ENCODE measurements at places on chromosomes 7 and 10.

DNA sequence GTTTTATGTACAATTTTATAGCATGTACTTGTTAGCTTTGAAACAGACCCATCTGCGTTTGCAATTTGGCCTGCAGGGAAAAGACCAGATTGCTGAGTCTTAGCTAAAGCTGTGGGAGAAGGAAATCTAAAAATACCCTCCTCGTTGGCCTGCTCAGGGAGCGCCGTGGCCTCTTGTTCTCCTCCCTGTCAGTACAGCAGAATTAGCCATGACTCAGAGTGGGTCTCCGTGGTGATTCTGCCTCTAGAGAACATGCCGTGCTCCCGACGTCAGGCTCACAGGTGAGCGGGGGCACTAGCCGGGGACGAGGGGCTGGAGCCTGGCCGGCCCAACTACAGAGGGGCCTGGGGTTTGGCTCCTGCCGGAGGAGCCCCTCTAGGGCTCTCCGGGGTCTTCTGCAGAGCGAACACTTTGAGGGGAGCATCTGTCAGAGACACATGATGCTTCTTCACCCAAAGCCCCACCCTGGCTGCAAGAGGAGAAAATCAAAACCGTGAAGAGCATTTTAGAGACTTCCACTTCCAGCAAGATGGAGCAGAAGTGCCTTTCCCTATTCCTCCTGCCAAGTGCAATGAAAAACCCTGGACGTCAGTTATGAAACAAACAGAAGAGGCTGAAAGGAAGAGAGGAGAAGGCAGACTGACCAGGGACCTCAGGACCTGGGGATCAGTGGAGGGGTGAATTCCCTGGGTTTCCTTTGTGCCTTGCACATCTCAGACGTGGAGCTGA lies 98.9 kb downstream of the LHPP start:
- DNase-seq = no peak

GRCh38 chr10:99621454-99622251 lies 1.4 kb upstream of the SLC25A28 start:
- no peak for DNase-seq

DNA sequence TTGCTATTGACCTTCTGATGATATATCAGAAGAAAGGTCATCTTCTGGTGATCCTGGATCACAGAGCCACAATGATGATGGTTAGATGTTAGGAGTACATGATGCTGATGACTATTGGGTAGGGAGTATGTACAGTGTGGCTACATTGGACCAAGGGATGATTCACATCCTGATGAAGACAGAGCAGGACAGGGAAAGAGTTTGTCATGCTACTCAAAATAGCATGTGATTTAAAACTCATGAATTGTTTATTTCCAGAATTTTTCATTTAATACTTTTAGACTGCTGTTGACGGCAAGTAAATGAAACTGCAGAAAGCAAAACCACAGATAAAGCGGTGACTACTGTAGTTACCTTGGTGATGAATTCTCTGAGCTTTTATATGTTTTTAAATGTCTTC lies 397.3 kb downstream of the PPP1R3A start:
- no peak for DNase-seq

GRCh38 chr10:4656576-4657194 lies 169.3 kb upstream of the AKR1E2 start:
- DNase-seq = no peak

DNA sequence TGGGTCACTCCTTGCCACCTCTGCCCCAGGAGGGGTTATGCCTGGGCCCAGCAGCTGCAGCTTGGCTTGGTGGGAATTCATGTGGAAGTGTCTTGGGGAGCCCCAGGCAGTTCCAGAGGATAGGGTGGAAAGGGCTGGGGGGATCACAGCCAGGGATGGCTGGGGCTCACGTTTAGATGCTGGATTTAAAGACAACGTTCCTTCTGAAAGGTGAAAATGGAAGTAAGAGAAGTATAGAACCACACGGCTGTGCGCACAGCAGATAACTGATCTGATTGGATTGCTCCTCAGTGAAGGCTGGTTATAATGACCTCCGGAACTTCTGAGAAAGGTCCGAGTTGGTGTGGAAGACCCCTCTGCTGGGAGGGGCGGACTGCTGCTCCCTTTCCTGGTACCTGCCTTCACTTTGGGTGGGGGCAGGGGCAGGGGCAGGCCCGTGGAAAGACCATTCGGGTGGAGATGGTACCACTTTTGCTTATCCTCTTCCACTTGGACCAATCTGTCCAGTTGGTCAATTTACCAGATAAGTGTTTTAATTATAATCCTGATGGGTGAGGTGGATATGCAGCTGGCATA lies 7.9 kb upstream of the MYL7 start:
- DNase-seq = no peak

DNA sequence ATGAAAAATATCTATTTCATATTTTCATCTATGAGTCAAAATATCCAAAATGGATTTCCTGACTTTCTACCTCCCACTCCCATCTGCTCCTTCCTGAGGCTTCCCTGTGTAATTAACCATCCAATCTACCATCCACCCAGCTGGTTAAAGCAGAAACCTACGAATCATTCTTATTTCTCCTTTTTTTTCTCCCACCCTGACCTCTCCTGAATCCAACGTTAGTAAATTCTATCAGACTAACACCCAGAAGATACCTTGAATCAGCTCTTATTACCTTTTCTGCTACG lies 3.7 kb upstream of the LIPF start:
- no peak for DNase-seq

DNA sequence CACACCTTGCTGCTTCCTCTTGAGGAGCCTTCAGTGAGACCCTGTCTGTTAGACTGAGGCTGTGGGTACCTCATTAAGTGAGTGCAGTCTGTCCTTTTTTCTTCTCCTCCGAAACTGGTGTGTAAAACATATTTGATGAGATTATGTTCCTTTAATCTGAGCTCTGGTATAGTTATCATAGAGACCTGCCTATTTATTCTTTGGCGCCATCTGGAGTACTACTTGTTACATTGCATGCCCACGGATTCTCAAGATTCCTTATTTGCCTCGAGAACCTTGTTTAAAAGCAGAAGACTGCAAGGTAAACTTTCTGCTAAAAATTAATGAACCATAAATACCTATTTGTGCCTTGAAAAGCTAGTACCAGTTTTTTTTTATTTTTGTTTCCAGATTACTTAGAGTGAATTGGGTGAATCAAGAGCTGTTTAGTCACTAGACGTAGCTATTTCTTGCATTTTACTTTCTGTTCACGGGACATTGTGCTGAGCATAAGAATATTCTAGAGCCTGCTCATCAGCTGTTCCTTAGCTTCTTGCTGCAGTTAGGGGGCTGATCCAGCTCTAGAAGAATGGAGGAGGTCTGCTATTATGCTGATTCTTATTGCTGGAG lies 16.9 kb upstream of the STMP1 start:
- no peak for DNase-seq

GRCh38 chr7:105830405-105831301 lies 45.7 kb downstream of the ATXN7L1 start:
- DNase-seq = no peak

DNA sequence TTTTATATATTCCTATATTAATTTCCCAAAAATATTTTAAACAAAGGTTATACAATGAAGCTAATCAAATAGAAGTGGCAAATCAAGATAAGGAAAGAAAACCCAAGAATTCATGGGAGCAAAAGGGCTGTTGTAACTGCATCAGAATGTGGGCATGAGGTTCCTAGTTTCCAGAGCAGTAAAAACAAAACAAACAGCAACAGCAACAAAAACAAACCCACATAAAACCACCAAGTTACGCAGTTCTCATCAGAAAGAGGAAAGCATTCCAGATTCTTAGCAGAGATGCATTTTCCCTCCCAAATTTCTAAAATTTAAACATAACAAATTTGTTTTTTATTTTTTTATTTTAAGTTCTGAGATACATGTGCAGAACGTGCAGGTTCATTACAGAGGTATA lies 34.8 kb upstream of the MSMB start:
- no peak for DNase-seq

DNA sequence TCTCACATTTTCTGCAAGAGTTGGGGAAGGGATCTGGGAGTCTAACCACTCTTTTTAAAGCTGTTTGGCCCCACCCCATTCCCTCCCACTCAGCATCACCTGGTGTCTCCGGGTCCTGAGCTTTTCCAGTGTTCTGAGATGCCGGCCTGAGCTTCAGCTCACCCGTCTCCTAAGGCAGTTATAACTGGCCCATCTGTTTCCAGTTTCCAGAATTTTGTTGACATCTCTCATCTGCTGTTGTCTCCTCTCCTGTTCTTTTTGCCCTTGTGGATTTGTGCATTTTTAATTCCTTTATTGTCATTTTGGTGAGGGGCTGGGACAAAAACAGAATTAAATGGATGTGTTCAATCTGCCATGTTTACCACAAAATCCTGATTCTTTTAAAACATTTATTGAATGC lies 160.6 kb downstream of the C10orf105 start:
- no peak for DNase-seq

DNA sequence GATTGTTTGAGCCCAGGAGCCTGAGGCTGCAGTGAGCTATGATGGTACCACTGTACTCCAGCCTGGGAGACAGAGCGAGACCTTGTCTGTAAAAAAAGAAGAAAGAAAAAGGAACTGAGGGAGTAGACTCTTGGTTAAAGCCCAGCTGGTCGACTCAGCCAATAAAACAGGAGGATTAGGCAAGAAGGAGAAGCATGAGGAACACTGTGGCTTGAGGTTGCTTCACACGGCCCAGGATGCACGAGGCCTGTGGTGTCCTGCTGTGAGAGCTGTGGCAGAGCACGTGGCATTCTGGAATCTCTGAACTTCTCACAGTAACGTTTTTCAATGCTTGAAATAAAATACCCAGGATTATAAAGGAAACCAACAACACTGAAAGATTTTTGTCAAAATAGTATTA lies 93.3 kb downstream of the CUL2 start:
- no peak for DNase-seq

DNA sequence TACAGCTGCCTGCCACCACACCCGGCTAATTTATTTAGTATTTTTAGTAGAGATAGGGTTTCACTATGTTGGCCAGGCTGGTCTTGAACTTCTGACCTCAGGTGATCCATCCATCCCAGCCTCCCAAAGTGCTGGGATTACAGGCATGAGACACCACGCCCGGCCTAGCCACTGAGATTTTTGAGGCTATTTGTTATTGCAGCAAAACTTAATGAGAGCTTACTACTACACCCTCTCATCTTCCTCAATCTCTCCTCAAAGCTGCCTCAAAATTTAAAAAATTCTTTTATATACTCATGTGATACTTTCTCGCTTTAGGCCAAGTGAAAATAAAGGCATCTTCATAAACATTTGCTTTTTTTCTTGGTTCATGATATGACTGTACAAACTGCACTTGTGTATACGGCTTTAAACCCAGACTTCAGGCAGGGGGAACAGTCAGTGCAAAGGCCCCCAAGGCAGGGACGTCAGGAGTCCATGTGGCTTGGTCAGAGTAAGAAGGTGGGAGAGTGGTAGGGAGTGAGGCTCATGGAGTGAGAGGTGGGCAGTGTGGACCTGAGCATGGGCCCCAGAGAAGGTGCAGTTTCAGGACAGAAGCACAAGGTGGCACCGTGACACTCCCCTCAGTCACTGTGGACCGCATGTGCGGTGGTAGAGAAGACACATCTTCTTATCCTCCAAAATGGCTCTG lies 55.5 kb downstream of the SYPL1 start:
- DNase-seq = no peak

DNA sequence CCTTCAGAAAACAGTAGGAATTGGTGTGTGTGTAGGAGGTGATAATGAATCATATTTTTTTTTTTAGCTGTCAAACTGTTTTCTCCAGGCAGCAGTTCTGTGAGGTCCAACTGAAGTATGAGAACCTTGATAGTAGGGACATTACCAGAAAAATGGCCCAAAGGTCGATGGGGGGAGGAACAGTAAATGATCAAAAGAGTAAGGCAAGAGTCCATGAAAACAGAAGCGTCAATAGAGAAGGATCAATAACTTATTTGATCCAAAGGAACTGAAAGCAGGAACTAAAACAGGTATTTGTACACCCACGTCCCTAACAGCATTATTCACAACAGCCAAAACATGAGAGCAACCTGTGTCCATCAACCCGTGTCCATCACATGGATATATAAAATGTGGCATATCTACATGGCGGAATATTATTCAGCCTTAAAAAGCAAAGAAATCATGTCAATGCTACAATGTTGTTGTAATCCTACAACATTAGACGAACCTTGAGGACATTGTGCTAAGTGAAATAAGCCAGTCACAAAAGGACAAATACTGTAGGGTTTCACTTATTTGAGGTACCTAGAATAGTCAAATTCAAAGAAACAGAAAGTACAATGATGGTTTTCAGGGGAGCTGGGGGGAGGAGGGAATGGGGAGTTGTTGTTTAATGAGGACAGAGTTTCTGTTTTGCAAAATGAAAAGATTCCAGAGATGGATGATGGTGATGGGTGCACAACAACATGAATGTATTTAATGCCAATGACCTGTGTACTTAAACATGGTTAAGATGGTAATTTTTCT lies 214.0 kb upstream of the KLF14 start:
- DNase-seq = no peak

GRCh38 chr10:117662751-117663540 lies 120.4 kb downstream of the EMX2 start:
- DNase-seq = no peak

- no peak for DNase-seq
Measured at GRCh38 chr10:235915-236314, 100.7 kb downstream of the ZMYND11 start.

DNA sequence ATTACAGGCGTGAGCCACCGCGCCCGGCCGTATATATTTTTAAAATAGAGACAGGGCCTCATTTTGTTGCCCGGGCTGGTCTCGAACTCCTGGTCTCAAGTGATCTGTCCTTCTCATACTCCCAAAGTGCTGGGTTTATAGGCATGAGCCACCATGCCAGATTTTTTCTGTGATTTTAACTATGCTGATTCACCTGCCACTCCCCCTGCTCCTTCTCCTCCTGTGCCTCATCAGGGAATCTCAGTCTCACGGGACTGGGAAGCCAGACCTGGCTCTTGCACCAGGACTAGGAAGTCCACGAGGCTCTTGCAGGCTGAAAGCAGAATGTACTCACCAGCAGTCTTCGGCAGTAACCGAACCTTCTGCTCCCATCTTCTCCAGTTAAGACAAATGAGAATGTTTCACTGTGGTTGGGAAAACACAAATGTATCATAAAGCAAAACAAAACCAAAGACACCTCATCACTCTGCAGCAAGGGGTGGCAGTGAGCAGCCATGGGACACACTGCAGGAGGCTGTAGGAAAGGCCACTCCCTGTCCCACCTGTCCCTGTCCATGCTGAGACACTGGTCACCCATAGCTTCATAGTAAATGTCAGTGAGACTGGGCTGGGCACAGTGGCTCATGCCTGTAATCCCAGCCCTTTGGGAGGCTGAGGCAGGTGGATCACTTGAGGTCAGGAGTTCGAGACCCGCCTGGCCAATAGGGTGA lies 78.7 kb upstream of the MKRN1 start:
- DNase-seq = no peak

GRCh38 chr7:128744366-128744905 lies 5.3 kb downstream of the CALU start:
- DNase-seq = no peak

- no peak for DNase-seq
Measured at GRCh38 chr7:132160611-132161532, 415.4 kb downstream of the PLXNA4 start.

GRCh38 chr10:101848894-101849351 lies 5.3 kb upstream of the KCNIP2 start:
- no peak for DNase-seq

All from cortex of kidney (tissue), 1 donor.